GM13976 (cell line): ENCODE measurements at places on chromosomes 7 and 10.

- DNase-seq = no peak
Observed at GRCh38 chr10:4107285-4107851, 322.4 kb upstream of the KLF6 start.

GRCh38 chr10:4354382-4354812 is 471.6 kb upstream of the AKR1E2 start:
- DNase-seq = no peak

- no peak for DNase-seq
Observed at GRCh38 chr10:77894058-77894457, 32.5 kb downstream of the DLG5 start.

DNA sequence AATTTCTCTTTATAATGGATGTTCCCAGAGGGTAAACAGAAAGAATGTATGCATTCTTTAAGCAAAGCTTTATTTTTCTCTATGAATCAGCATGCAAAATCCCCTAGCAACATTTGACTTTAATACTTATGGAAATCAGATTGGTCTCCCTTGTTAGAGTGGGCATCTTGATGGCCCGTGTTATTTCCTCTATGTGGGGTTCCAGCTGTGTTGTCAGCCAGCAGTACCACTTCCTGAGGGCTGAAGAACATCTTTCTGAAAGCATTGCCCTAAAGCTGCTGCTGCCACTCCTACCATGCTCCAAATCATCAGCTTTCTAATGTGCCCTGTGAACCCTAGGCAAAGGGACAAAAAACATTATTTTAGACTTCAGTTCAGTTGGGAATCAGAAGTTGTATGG is 70.4 kb upstream of the HECTD2 start:
- DNase-seq = no peak

- peak; percentile 50 for DNase-seq
Observed at GRCh38 chr10:58384095-58384494, 1.1 kb upstream of the TFAM start.

- DNase-seq = no peak
Observed at GRCh38 chr10:38127812-38128211, 33.7 kb downstream of the ZNF37A start.

DNA sequence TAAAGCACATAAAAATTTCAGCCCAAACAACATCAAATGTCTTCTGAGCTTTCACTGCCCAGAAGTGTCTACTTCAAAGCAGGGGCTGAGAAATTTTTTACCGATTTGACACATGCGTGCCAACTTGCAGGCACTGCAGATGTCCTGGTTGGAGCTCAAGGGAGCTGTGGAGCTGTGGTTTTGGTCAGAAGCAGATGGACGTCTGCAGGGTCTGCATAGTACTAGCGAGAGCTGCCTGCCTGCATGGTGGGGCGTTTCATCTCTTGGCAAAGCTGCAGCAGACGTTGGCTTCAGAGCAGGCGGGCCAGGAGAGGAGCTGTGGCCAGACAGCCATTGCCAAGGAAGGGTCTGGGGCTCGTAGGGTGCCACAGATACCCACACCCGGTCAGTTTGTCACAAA is 296.7 kb downstream of the GLRX3 start:
- no peak for DNase-seq

DNA sequence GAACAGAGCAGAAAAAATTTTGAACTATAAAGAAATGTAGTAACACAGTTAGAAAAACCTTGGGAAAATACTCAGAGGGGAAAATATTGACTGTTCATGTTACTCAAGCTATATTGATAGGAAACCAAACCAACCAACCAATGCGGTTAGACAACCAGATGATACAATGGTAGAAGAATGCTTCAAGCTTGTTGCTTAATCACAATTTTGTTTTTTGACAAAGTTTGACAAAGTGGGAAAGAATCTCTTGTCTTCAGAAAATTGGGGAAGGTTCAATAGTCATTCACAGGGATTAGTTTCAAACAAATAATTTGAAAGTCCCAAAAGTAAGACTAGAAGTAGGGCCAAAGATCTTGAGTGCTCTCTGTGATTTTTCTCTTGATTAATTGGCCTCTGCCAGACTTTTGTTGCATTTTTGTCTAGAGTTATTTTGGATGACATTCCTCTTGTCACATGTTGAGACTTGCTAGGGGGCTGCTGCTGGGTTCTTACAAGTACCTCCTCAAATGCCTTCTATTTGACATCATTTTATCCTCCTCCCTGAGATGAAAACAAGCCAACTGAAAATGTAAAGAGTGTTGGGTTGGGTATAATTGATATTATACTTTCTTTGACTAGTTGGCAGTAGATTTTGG is 233.1 kb upstream of the PHYHIPL start:
- DNase-seq = no peak

GRCh38 chr10:97138174-97138573 is 47.6 kb downstream of the SLIT1 start:
- DNase-seq = no peak

GRCh38 chr10:132461103-132461682 is 64.2 kb downstream of the PWWP2B start:
- no peak for DNase-seq

DNA sequence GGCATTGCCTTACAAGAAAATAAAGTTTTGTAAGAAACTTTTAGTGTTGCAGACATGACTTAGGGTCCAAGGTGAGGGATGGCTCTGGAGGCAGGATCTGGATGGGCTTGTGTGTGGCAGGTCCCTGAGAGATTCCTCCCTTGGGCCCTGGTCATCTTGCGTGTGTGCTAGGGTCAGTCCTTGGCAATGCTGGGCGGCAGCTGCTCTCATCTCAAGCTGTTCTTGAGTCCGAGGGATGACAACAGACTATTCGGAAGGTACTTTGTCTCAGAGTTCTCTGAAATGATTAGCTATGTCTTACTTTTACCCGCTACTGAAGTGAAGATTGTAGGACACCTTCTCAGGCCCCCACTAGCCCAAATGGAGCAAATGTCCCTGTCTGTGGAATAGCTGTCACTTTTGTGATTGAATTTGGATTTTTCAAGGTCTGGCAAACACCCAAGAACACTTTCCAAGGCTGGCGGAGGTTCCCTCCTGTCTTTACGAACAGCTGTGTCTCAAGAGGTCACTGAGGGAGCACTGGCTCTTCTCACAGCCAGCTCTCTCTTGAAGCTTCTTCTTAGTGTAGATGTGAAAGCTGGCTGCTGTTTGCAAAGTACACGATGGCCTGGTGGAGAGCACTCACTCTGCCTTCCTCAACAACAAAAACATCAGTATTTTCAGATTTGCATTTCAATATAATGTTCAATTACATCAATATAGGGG is 253.6 kb downstream of the STK31 start:
- no peak for DNase-seq

- no peak for DNase-seq
Observed at GRCh38 chr7:124655990-124656389, 109.6 kb downstream of the GPR37 start.

DNA sequence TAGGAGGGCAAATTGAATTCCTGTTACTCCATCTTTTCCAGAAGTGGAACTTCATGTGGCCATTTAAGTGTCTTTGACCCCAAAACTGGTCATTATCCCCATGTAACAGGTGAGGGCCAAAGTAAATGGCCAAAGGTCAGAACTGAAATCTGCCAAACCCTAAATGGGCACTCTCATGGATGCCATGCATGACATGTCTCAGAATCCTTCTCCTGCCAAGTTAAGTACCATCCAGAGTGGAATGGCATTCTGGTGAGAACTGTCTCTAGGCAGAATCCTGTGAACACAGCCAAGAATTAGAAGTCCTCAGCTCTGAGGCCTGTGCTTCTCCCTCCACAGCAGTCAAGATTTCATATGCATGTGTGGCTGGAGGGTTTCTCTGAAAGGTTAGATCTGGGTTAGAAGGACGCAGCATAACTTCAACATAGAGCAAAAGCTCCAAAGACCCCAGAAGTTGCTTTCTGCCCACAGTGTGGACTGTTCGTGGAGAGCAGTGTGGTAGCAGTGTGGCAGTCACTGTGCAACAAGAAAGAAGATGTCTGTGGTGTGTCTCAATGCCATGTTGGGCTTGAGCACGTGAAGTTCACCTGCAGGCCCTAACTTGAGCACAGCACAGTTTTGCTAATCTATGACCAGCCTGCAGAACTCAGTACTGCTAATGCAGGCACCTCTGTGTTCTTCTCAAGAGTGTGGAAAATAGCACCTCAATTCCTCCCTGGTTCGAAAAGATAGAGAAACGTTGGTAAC is 121.3 kb downstream of the ADCY1 start:
- no peak for DNase-seq

- no peak for DNase-seq
Observed at GRCh38 chr7:127578036-127578684, 7.2 kb downstream of the GCC1 start.

DNA sequence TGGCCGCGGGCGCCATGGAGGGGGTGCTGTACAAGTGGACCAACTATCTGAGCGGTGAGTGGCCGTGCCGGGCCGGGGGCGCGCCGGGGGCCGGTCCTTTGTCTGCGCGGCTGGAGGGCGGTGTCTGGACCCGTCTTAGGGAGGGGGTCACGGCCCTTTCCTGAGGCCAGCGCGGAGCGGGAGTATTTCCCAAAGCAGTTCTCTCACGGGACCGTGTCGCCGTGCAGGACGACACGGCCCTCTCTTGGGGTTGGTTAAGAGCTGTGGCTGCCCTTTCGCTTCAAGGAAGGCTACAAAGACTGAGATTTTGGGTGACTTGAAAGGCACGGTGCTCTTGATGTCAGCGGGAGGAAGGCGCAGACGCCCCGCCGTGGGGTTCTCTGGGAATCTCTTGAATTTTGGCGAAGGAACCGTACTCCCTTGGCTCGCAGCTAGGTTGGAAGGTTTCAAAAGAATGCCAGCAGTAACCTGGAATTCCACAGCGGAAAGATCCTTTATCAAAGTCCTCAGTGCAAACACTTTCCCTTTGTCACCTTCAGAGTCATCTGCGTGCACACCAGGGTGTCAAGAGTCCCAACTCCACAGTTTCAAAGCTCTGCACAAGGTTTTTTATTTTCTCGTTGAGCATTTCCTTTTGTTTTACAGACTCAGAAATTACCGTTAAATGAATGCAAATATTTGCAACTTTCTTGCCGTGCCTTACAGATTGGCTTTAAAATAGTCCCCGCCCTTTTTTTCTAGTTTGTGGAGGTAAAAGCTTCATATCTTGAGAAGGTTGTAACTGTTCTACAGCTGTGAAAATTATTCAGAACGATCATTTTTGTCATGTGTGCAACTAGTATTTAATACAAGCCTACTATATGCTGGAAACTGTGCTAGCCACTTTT is 780 bp downstream of the PLEKHA8 start:
- DNase-seq = no peak

GRCh38 chr7:151774951-151775350 is 102.0 kb downstream of the PRKAG2 start:
- no peak for DNase-seq

- DNase-seq = no peak
Observed at GRCh38 chr10:119893074-119893473, 544 bp downstream of the SEC23IP start.

DNA sequence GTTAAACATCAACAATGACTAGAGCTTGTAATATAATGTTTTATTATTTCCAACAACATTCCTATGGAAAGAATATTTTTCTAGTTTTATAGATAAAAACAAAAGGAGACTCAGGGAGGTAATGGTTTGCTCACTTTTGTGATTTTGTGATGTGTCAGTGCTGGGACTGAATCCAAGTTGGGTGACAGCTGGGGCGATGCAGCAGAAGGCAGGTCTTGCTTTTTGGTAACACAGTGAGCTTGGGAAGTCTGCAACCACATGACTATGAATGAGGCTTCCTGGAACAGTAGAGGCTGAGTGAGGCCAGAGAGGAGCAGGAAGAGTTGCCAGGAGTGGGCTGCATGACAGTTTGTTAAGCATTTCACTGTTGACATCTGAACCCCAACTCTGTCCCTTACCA is 4.9 kb upstream of the YKT6 start:
- no peak for DNase-seq

DNA sequence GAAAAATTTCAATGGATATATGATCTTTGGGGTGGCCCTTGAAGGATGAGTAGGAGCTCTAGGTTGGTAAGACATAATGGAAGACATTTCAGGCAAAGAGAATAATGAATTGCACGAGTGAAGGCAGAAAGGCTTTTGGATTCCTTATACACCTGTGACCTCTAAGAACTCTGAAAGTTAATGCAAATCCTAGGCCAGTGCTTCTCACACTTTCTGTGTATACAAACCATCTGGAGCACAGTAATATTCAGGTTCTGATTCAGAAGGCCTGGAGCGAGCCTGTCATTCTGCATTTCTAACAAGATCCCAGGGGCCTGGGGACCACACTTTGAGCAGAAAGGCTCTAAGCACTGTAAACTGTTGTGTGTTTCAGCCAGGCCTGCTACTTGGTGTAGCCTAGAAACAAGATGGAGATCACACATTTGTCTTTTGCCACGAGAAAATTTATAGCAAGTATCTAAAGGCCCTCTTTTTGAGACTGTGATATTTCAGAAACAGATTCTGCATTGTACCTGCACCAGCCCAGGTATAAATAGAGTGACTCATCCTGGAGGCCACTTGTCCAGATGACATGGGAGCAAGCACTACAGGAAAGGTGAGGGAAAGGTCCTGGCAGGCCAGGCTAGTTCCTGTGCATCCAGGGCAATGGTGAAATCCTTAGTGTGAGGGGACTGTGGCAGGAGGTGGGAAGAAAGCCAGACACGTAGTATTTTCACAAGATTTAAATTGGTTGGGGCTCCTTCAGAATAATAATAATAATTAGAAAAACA is 24.4 kb downstream of the MRPS33 start:
- DNase-seq = no peak

- DNase-seq = no peak
Observed at GRCh38 chr10:80504897-80505465, 32.7 kb upstream of the SH2D4B start.

DNA sequence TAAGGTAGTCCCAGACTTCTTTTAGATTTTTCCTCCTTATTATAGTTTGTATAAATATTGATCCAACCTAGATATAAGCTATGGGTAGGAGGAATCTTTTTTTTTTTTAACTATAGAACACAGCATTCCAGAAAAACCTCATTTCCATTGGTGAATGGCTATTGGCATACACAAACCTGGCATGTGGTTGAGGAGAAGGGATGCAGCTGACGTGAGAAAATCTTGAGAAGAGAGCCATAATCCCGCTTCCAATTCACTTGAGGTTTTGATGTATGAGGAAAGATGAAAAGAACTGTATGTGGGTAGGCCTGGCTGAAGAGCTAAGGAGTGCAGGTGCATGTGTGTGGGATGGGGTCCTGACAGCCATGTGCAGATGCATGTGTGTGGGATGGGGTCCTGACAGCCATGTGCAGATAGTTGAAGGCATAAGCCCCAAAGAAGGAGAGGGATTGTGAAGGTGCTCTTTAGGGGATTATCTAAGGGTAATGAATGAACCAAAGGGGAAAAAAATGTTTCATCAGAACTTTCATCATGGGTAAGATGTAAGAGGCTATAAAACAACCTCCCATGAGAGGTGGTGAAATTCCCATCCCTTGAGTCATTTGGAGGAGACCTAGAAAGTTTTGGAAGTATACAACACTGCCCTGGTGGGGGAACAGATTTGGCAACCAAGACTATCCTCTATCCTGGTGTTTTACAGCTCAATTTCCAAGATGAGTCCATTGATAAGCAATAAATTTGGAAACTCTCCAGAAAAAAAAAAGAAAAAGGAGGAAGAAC is 3.8 kb upstream of the PKD2L1 start:
- no peak for DNase-seq
